ENCODE measurements at places on chromosomes 2 and 18.

DNA sequence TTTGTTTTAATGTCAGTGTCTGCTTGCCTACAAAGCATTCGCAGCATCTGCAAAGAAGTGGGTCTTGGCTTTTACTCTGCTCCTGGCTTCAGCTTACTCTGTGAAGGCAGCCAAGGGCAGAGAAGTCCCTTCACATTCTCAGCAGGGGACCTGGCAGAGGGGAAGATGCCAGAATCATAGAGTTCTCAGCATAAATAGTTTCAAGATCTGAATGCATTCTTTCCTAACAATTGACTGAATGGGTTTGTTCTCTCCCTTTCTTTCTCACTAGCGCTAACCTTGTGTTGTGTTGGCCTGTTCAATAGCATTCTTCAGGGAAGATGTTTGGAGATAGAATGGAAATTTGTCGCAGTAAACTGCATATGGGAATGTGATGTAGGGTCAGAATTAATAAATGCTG is 106.9 kb downstream of the FARSB start:
- ATAC-seq, result no peak

GRCh38 chr2:130798472-130799218 is 38.1 kb upstream of the ARHGEF4 start:
- no peak for ATAC-seq

DNA sequence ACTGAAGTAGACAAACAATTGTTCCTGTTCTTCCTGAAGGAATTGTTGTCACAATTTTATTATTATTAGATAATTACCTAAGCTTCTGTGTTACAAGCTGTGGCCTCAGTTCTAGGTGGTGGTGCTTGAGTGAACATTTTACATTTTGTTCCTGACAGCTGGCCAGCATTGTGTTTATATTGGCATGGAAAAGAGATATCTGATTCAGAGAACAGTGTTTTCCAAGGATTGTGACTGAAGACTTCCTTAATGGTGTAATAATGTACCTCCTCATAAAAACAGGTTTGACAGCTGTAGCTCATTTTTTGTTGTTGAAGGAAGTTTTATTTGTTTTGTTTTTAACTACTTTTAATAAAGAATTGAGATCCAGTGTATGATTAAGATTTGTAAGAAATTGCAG is 95.2 kb downstream of the EPB41L5 start:
- ATAC-seq, result no peak

DNA sequence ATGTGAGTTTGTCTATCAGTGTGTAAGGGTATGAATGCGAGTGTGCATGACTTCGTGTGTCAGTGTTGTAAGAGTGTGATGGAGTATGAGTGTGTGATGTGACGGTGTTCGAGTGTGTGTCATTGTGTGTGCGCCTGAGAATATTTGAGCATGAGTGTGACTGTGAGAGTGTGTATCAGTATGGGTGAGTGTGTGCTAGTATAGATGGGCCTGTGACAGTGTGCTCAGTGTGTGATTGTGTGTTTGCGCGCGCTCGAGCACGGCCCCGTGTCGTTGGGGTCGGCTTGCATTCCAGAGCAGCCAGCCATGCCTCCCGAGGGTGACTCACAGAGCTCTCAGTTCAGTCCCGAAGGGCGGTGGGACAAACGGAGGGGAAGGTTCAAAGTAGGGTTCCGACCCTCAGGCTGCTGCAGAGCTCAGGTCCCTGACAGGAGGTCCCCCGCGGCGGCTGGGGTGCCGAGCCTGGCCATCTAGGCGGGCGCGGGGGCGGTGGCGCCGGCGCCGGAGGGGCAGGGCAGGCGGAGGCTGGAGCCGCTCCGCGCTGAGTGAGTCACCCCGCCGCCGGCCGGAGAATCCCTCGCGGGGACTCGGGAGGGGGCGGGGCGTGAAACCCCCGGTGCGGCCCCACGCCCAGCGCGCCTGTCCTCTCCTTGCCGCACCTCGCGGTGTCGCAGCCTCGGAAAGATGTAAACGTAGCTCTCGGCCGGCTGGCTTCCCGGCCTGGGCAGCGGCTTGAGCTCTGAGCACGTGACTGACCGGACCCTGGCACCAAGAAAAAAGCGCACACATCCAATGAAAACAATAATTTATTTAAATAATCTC is 3.8 kb downstream of the DLX2 start:
- ATAC-seq, result no peak

DNA sequence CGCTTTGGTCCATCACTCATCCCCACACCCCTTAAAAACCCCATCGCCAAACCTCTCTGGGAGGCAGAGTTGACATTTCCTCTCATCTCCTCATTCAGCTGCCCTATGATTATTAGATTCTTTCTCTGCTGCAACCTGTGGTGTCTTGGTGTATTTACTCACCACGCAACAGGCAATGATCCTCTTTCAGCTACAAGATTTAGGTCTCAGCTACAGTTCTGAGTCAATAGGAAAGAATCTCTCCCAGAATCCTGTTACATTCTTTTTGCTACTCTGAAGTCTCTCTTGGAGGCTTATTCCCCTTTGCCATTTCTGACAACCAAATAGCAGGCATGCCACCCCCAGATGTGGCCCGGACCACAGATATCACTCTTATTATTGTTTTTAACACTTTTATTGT is 468.3 kb upstream of the GYPC start:
- ATAC-seq, result no peak

- no peak for ATAC-seq
Observed at GRCh38 chr2:54059986-54060385, 55.4 kb upstream of the ACYP2 start.

DNA sequence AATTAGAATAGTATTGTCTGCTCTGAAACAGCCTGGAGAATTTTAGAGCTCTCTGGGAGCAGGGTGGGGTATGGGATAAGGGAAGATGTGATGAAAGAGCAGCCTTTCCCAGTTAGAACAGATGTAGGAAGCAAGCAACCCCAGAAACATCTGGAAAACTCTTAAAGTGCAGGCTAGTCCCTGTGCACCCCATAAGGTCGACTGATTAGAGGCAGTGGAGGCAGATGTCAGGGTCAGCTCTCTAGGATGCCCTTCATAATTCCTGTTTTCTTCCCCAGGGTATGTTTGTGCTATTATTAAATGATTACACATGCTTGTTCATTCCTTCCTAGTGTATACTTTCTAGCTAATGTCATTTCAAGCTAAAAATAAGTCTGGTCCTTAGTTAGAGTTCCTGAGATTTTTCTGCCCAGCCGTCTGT is 41.7 kb downstream of the PTPRM start:
- no peak for ATAC-seq

DNA sequence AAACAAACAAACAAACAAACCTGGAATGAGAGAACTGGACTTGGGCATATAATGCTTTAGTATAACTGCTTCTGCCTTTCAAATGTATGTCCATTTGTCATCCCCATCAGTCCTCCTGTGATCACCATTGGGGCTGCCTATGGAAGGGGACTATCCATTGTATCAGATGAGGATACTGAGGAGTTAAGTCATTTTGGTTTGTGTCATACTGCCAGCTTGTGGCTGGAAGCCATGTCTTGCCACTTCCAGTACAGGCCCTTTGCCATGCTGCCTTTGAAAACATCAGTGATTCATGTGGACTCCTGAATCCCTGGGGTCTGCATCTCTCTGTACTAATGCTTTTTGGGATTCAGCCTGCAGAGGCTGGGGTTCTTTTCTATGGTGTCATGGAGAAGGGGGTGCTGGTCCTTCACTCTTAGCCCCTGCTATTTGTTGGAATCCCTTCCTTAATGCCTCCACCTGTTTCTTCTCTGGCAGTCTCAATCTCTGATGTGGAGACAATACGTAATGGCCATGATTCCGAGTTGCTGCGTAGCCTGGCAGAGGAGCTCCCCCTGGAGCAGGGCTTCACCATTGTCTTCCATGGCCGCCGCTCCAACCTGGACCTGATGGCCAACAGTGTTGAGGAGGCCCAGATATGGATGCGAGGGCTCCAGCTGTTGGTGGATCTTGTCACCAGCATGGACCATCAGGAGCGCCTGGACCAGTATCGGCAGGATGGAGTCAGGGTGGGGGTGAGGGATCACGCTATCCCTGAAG is 10.6 kb downstream of the PLCD4 start:
- ATAC-seq, result no peak

- ATAC-seq, result no peak
Observed at GRCh38 chr2:199596549-199596948, 138.8 kb upstream of the SATB2 start.

- ATAC-seq, result no peak
Observed at GRCh38 chr2:182912518-182912915, 46.1 kb upstream of the FRZB start.

Measured in stimulated activated memory B cell treated with anti-CD40 and anti-IgM and Interleukin-4, amounts not matched to agents 10 μg/mL and 1 μg/mL and 100 μg/mL, for 72 hours (primary cell).